BJ (cell line): ENCODE measurements at places on chromosomes 2 and 18. TPM values are rescaled to one million over a fixed set of nuclear protein-coding genes. Genes with fewer than 3 reads are reported as not detected.

MOGAT1 gene
- polyA plus RNA-seq: not detected in 2 replicates

SPOPL gene
- polyA plus RNA-seq: 5.8 and 9.9 TPM in 2 replicates

INPP5D gene
- 0.26 and 0.38 TPM in 2 replicates for polyA plus RNA-seq

FAM110C gene
- polyA plus RNA-seq: not detected in 2 replicates

PLEK gene
- polyA plus RNA-seq: 0.07 TPM in 1 of 2 replicates, not detected in the other

BCL2 gene
- polyA plus RNA-seq: 0.15 and 0.16 TPM in 2 replicates

LGALSL gene
- polyA plus RNA-seq: 4.1 and 4.9 TPM in 2 replicates

TMEM178A gene
- 1.9 and 2.0 TPM in 2 replicates for polyA plus RNA-seq

ZSWIM2 gene
- 0.04 and 0.05 TPM in 2 replicates for polyA plus RNA-seq

ANKRD62 gene
- not detected in 2 replicates for polyA plus RNA-seq

TPO gene
- polyA plus RNA-seq: not detected in 2 replicates

DNA sequence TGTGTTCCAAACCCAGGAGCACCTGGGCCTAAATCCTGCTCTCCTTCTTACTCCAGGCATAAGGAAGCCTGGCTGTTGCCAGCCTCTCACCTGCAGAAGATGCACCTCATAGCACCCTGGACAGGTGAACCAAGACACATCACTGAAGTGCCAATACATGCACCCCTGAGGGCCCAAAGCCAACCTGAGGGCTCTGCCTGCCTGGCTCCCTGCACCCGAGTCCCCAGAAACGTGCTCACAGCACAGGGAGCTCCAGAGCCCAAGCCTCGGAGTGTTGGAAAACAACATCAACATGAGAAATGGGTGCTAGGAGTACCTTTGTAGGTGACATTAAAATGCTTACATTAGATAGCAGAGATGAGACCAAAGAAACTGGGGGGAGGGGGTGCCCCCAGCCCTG, 96.3 kb upstream of the RAB6C start:
- no peak for DNase-seq

- DNase-seq: no peak
These were observed 97.2 kb downstream of the VAPA start for GRCh38 chr18:10011061-10011460.

GRCh38 chr2:219733106-219733505, 105.7 kb downstream of the SLC4A3 start:
- DNase-seq: no peak

- no peak for DNase-seq
These were observed 25.6 kb downstream of the CYTIP start for GRCh38 chr2:157418239-157418641.

DNA sequence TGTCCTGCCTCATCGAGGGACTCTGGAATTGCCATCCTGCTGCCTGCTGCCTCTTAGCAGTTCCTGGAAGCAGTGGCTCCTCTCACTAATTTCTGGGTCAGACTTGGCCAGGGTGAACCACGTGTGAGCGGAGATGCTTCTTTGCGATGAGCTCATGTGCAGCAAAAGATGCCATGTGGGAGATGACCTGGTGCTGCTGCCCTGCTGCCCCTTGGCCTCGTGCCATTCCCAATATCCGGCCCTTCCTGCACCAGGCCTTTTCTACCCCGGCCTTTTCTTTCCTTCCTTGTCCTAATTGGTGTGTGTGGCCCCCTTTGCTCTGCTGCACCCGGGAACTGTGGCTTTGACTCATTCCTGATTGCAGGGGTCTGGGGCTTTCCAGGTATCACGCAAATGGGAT, 296.9 kb upstream of the HS6ST1 start:
- DNase-seq: no peak

GRCh38 chr2:210092791-210093190, 78.4 kb downstream of the KANSL1L start:
- no peak for DNase-seq

GRCh38 chr2:118881490-118882129, 34.2 kb upstream of the EN1 start:
- DNase-seq: no peak

GRCh38 chr2:39119732-39120520, 925 bp downstream of the SOS1 start:
- no peak for DNase-seq

DNA sequence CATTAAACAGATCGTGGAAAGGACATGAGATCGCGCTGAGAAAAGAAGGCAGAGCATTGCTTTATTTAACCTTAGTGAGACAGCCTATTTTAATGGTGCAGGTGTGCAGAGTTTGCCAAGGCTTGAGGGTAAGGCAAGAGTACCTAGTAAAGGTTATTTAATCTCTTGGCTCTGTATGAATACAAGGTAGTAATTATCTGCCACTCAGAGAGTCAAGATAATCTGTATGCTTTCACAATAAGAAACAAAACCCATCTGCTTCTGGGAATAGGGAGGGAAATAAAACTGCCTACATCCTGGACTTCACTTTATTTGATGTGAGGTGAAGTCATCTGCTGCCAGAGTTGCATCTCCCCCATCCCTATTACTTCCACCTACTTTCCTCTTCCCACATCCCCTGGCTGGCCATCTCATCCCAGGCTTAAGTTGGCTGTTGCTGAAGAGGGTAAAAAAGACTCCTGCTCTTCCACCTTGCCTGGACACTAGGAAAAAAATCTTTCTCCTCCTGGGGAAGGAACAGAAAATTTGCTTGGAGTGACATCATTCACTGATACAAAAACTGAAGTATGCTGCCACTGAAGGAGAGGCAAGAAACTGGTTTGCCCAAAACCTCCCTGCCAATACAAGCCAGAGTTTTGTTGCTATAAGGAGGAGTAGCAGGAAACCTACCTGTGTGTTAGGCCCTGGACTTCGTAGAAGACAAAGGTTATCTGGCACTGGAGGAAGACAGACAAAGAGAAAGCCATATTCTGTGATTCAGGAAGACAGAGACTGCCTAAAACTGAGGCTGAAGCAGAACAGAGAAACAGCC, 35.8 kb upstream of the ARHGAP25 start:
- DNase-seq: no peak

GRCh38 chr2:201986463-201986735, 47.3 kb upstream of the FZD7 start:
- no peak for DNase-seq

DNA sequence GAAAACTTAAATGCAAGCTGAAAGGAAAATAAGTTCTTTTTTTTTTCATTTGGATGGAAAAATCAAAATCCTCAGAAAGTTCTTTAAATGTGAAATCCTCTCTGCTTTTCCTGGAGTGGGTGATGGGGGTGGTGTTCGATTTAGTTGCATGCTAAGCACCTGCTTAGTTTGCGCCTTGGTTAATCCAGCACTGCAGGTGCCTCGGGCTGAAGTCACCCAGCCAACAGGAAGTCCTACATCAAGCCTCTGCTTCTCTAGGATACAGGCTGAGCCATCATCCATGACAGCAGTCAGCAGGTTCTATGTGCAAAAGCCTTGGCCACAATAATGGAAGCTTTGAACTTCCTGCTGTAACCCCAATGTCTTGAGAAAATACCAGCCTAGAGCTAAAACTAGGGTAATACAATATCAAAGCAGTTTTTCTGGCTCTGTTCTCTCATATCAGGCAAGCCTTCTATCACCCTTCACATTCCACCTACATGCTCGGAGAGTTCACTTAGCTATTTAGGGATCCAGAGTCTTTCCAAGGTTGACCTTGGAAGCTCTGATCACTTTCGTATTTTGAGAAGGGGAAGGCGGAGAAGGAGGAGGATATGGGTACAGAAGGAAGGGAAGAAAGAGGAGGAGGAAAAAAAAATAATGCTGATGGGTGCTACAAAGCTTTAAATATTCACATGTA, 116.1 kb upstream of the LRRTM1 start:
- DNase-seq: no peak

GRCh38 chr2:57022496-57022895, 838.7 kb downstream of the CCDC85A start:
- no peak for DNase-seq

DNA sequence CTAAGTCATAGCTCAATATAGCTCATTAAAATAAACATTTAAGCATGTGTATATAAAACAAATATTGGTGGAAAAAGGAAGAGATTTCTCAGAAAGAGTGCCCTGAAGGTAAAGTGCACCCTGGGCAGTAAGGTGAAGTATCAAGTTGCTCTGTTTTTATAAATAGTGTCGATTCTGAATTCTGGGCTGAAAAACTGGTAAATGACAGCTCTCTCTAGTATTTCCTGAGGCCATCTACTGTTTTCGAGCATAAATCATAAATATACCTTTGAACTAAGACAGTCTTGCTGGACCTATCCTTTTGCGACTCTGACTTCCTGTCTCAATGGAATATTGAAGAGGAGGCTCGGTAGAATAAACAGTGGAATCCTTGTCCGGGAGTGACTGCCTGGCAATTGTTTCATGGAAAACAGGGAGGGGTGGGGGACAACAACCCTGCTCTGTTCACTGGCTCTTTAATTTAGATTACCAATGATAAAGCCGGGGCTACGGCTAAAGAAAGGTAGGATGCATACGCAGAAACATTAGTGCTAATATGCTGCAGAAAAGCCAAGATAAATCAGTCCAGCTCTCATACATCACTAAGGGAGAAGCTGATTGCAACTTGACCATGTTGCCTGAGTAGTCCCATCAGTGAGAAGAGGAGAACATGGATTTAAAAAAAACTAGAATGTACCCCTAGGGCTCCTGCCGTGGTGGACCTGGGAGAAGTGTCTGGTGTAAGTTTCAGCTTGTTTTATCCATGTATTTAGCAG, 124.1 kb downstream of the RAPGEF4 start:
- no peak for DNase-seq

DNA sequence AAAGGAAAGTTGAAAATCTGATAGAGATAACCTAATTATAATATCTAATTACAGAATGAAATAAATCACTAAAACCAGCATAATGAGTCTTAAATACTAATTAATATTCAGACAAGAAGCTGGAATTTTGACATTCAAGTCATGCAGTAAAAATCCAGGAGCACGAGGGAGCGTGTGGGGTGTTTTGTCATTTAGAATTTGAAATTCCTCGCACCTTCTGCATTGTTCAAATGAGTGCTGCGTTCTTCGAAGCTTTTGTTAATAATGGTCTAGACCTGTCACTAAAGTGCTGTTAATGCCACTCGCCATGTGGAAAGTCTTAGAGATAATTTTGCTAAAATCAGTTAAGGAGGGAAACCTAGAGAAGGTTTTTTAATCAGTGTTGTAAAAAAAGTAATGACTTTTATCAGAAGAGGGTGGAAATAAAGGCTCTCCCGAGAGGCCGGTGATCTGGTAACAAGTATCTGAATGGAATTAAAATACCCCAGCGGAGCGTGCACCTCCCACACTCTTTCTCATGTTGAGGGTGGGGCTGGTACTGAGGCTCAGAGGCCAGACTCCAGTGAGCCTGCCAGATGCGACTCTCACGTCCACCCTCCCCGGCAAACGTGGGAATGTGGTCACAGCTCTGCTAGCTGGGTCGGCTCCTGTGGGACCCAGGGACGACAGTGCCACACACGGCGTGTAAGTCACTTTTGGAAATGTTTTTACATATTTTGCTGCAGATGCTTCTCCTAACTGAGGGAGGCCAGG, 69.4 kb upstream of the MYT1L start:
- DNase-seq: no peak

DNA sequence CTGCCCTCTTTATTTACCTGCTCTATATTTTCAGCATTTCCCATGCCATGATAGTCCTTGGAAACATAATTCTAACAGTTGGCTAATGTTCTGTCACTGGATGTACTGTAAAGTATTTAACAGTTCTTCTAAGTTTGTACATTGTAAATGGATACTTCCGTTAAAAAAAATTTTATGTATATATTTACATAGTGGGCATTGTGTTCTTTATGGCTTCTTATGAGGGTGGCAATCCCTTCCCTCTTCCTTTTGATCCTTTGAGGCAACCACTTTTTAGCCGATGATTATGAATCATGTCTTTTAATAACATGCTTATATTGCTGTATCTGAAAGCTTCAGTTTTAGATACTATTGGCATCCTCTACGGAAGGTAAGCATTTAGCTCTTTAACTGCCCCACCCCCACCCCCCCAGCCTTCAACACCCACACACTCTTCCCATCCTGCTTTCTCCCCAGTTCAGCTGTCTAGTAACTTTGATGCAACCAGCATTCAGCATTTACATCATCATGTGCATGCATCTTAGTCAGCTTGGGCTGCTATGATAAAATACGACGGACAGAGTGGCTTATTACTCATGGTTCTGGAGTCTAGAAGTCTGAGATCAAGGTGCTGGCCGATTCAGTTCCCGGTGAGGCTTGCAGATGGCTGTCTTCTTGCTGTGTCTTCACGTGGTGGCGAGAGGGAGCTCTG, 21.0 kb upstream of the EDAR start:
- no peak for DNase-seq

GRCh38 chr2:236440110-236440881, 129.3 kb upstream of the ACKR3 start:
- no peak for DNase-seq

GRCh38 chr2:15359716-15360531, 201.2 kb downstream of the NBAS start:
- peak; percentile 36 for DNase-seq

- DNase-seq: no peak
These were observed 165.5 kb downstream of the TGIF1 start for GRCh38 chr18:3615374-3615985.

- no peak for DNase-seq
These were observed 8.5 kb upstream of the GMPPA start for GRCh38 chr2:219490186-219490585.

- DNase-seq: no peak
These were observed 105.8 kb upstream of the COL5A2 start for GRCh38 chr2:189285349-189285748.

- DNase-seq: no peak
These were observed 133.8 kb downstream of the MAIP1 start for GRCh38 chr2:200089040-200089755.

DNA sequence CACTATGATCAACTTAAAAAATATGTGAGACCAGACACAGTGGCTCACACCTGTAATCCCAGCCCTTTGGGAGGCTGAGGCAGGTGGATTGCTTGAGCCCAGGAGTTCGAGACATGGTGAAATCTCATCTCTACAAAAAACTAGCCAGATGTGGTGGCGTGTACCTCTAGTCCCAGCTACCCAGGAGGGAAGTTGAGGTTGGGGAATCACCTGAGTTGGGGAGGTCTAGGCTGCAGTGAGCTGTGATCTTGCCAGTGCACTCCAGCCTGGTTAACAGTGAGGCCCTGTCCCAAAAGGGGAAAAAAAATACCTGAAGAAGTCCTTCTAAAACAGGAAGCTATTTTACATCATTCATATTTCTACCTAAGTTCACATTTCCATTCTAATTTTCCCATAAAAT, 144.0 kb downstream of the EML6 start:
- no peak for DNase-seq

- DNase-seq: no peak
These were observed 289.5 kb downstream of the PDE11A start for GRCh38 chr2:177783091-177783490.

GRCh38 chr2:29864988-29865387, 56.4 kb downstream of the ALK start:
- no peak for DNase-seq

DNA sequence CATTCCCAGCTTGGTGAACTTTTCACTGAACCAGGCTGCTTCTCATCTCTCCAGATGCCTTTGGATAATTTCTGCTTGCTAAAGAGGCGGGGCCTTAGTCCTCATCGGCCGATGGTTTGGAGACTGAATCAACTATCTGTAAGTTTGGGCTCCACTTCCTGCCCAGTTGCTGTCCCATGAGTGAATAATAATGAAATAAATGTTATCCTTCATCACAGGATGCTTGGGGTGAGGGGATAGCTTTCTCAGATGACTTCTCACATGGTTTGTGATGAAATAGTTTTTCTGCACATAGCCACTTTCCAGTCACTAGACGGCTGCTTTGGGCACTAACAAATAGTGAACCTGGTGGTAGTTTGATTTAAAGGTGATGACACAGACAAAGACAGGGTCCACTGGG, 376.6 kb upstream of the TRIB2 start:
- peak; percentile 16 for DNase-seq

GRCh38 chr2:215607766-215608165, 171.9 kb upstream of the FN1 start:
- DNase-seq: no peak

- peak; percentile 26 for DNase-seq
These were observed 254.1 kb downstream of the TRIB2 start for GRCh38 chr2:12970861-12971260.
